A549 treated with AZD2906 at 1 μM for 4 hours (cell line): ENCODE measurements at places on chromosomes 7 and 10. TPM values are rescaled to one million over a fixed set of nuclear protein-coding genes. Genes with fewer than 3 reads are reported as not detected.

Gene CALN1
- 0.05 TPM in 1 of 5 replicates, not detected in the others for total RNA-seq

Gene CFAP58
- 0.08 to 0.14 TPM (median 0.10 TPM) in 5 replicates for total RNA-seq

Gene ZNF22
- 6.0 to 7.0 TPM (median 6.1 TPM) in 5 replicates for total RNA-seq

Gene WNT2
- 0.05 TPM in 1 of 5 replicates, not detected in the others for total RNA-seq

Gene DDC
- total RNA-seq: 0.54 to 1.4 TPM (median 0.93 TPM) in 5 replicates

Gene METTL2B
- total RNA-seq: 20.5 to 25.3 TPM (median 22.7 TPM) in 5 replicates

Gene DNA2
- 7.1 to 11.5 TPM (median 8.4 TPM) in 5 replicates for total RNA-seq

Gene FAM25A
- total RNA-seq: not detected in 5 replicates

Gene PBLD
- total RNA-seq: 2.7 to 3.7 TPM (median 3.4 TPM) in 5 replicates

Gene ZNF248
- 2.8 to 4.0 TPM (median 3.7 TPM) in 5 replicates for total RNA-seq
